Osteoblast (primary cell): ENCODE measurements at places on chromosomes 4 and X. TPM values are rescaled to one million over a fixed set of nuclear protein-coding genes. Genes with fewer than 3 reads are reported as not detected.

GRCh38 chr4:70239884-70240591 is 2.4 kb upstream of the CSN3 start:
- DNase-seq, result no peak

DNA sequence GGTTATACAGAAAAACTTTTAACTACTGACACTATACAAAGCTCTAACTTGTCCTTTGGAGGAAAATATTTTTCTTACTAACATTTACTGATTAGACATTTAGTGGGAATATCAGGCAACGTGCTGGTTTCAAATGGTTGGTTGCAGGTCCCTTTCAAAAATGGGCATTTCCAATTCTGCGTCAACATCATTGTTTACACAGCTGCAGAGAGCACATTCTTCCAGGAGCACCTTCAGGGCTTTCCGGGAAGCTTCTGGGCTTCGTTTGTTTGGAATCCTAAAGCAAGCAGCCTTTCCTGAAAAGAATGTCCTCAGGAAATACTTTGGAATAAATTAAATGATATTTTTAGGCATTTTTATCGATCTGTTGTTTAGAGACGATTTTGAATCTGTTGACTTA is 289.7 kb downstream of the TRIML1 start:
- no peak for DNase-seq

The BMPR1B gene
- 2.5 and 7.1 TPM in 2 replicates for total RNA-seq

DNA sequence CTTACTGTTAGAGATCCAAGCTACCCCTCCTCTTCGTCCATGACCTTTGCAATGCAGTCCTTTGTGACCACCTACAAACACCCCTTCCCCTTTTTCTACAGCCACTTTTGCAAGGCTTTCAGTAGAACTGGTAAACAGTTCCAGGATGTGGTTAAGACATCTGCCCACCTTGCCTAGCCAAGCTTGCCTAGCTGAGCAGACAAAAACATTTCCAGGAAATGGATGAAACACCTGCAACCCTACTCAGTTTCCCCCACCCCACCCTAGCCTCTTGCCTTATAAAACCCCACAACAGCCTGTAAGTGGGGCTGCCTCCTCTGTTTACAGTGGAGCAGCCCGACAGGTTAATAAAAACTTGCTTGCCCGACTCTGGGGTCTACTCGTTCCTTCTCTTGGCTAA is 133.8 kb downstream of the ZC4H2 start:
- DNase-seq, result no peak

GRCh38 chr4:7956270-7956808 is 16.7 kb upstream of the AFAP1 start:
- peak; percentile 92 for DNase-seq

DNA sequence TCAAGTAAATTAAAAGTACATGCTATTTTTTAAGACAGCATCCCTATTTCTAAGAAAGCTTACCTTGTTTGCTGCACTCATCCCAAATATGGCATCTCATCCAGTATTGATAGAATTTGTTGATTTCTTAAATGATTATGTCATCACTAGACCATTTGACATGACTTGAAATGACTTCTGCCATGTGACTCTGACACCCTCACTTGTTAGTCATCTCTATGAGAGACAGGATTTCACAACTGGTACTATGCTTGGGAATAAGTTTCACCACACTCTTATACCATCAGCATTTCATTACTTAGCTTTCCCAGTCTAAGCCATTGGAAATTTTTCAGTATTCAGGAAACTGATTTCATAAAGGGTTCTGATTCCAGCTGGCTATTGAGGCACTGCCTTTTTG is 55.3 kb downstream of the TMPRSS11F start:
- no peak for DNase-seq

The PLAC8 gene
- total RNA-seq, result 0.59 and 0.72 TPM in 2 replicates

DNA sequence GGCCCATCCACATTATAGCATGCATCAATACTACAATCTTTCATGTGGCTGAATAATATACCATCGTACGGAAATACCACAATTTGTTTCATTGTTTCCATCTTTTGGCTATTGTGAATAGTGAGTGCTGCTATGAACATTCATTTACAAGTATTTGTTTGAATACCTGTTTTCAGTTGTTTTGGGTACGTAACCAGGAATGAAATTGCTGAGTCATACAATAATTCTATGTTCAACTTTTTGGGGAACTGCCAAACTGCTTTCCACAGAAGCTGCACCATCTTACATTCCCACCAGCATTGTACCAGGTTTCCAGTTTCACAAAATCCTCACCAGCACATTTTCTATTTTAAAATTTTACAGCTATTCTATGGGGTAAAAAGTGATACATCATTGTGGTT is 28.5 kb upstream of the MANBA start:
- DNase-seq, result no peak

GRCh38 chrX:7996851-7997250 is 69.6 kb upstream of the PNPLA4 start:
- DNase-seq, result no peak

GRCh38 chrX:124488412-124489161 is 142.2 kb downstream of the SH2D1A start:
- no peak for DNase-seq

- no peak for DNase-seq
Measured at GRCh38 chr4:181752516-181752915, 490.7 kb upstream of the TENM3 start.

- DNase-seq, result no peak
Measured at GRCh38 chr4:98568941-98569663, 89.3 kb downstream of the TSPAN5 start.

The ATOH1 gene
- total RNA-seq, result not detected in 2 replicates

The ADH6 gene
- not detected in 2 replicates for total RNA-seq

GRCh38 chrX:23008431-23009099 is 8.8 kb downstream of the DDX53 start:
- DNase-seq, result no peak

The TLR2 gene
- total RNA-seq, result 0.29 and 0.36 TPM in 2 replicates

- DNase-seq, result no peak
Measured at GRCh38 chr4:4755306-4755705, 104.2 kb upstream of the MSX1 start.

- peak; percentile 78 for DNase-seq
Measured at GRCh38 chr4:73603271-73603710, 16.9 kb downstream of the RASSF6 start.

The UGT2A1 gene
- not detected in 2 replicates for total RNA-seq

The ANK2 gene
- total RNA-seq, result 68.4 and 79.6 TPM in 2 replicates

The GABRE gene
- 32.1 and 33.3 TPM in 2 replicates for total RNA-seq

- no peak for DNase-seq
Measured at GRCh38 chr4:154399259-154399974, 92.2 kb downstream of the DCHS2 start.

The AREG gene
- total RNA-seq, result under 0.01 and 0.36 TPM in 2 replicates

DNA sequence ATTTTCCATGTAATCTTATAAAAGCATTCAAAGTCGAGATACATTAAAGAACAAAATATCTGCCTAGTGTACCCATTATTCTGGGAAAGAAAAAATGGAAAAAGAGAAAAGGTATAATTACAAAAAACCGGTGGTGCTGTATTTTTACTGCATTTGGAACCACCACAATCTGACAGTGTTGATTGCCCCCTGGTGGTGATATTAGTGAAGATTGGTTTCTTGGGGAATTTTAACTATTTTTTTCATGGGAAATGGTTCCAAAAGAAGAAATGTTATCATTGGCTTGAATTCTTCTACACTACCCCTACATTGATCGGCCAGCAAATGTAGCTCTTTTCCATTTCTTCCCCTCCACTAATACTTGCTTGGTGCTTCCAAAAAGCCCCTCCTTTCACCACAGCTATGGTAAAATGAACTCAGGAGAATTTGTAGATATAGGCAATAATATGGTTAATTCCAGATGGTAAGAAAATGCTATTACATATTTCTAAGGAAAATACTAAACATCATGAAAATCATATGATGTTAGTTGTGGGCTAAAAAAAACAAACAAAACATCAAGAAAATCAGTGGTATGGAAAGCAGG is 50.0 kb downstream of the COX18 start:
- DNase-seq, result peak; percentile 84

GRCh38 chrX:40010550-40011321 is 87.0 kb downstream of the BCOR start:
- peak; percentile 91 for DNase-seq

- DNase-seq, result no peak
Measured at GRCh38 chrX:39212456-39212855, 411.2 kb downstream of the MID1IP1 start.

DNA sequence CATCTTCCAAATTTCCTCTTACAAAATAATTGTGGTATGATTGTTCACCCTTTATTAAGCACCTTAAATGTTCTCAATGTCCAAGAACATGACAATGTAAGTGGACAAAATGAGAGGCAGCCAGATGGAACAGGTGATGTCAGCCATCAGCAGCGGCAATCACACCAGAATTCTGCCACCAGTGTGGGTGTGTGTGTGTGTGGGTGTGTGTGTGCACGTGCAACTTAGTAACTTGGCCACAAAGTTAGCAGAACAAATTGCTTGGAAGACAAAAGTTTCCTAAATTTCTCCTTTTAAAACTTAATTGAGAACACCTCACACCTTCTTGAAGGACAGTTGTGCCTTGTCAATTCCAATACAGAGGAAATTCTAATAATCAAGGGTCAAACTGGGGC is 18.7 kb downstream of the LNX1 start:
- no peak for DNase-seq

The RNF175 gene
- under 0.01 TPM in 2 replicates for total RNA-seq

The UGT2B15 gene
- total RNA-seq, result not detected in 2 replicates

GRCh38 chr4:12747154-12747553 is 737.0 kb downstream of the RAB28 start:
- DNase-seq, result no peak

DNA sequence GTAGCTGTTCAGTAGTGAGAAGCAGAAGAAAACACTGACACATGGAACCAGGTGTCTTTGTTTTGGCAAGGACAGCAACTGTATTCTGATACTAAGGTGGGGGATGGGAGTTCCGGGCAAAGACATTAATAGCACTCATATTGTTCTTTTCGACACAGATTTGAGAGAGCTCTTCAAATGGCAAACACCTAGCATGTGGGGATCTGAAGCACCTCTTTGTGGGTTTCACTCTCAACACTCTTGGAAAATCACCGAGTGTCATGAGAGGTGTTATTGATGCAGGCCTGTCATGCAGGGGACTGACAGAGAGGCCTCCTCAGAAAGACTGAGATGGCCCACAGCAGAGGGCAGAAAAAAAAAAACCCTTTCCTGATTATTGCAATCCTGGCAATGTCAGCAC is 228.4 kb upstream of the VCX start:
- no peak for DNase-seq

The ADGRG2 gene
- total RNA-seq, result under 0.01 TPM in 2 replicates

The TMPRSS11A gene
- total RNA-seq, result not detected in 2 replicates

DNA sequence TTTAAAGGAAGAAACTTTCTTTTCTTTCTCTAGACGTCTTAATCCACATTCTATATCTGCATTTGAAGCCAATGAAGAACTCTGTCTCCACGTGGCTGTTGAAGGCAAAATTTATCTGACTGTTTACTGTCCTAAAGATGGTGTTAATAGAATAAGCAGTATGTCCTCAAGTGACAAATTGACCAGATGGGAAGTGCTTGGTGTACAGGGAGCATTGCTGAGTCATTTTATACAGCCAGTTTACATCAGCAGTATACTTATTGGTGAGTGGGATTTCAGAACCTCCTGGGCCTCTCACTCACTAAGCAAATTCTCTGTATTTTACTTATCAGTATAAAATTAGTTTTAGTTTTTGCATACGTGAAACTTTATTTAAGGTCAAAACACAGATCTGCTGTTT is 33.7 kb downstream of the ADAD1 start:
- no peak for DNase-seq

DNA sequence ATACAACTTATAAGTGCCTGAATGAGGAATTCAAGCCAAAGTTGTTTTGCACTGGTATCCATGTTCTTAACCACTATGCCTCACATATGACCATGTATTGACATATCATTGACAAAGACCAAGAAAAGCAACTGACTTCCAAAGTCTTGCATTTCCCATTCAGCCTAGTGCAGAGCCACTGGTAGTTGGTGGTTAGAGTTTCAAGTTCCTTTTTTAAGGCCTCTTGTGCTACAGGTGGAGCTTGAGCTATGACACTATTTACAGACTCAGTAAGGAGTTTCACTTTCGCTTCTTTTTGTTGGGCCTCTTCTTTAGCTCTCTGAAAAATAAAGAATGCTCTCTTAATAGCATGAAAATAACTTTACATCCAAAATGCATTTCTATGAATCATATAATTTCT is 763.0 kb downstream of the DMD start:
- no peak for DNase-seq

- no peak for DNase-seq
Measured at GRCh38 chrX:154082396-154083125, 15.0 kb downstream of the MECP2 start.
